ENCODE measurements at places on chromosomes 3 and 15.

DNA sequence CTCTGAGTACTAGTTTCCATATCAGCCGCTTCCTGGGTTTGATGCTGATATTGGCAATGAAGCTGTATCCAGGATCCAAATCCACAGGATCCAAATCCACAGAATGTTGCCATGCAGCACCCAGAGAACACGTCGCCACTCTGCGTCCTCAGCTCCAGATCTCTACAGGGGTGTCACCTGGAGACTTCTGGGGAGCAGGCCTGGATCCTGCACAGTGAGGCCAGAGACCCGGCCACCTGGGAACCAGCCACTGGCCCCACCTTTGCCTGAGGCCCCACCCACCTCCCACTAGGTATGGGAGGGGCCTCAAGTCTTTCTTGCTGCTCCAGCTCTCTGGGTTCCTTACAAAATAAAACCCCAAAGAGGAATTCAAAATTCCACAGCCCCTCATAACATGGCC is 123.9 kb downstream of the LRRK1 start:
- DNase-seq, result no peak

DNA sequence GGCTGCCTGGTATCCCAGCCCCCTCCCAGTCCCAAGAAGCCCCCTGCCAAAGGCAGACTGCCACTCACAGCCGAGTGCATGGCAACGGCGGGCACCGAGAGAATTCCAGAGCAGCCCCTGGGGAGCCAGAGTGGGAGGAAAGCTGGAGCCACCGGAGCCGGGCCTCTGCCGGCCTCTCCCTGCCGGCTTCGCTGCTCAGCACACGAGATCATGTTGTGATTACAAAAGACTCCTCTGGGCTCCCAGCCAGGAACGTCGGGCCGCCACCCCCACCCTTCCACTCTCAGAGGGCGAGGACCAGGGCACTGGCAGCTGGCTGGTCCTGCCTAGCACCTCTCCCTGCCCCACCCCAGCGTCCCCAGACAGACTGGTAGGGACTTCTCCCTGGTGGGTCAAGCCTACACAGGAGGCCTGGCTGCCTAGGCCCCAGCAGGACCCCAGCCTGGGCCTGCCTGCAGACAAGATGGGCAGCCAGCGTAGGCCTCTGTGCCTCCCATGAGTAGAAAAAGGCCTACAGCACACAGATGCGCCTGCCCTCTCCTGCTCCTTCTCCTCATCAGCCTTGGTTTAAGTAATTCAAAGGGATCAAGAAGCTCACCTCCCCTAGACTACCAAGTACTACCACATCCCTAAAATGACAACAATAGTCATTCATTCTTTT is at the start of gene CCDC9B:
CCDC9B (minus strand) TSS at position 200 of the 661 bp plus-strand sequence; CDS start at position 80, 120 bp downstream.
- peak; percentile 72 for DNase-seq

DNA sequence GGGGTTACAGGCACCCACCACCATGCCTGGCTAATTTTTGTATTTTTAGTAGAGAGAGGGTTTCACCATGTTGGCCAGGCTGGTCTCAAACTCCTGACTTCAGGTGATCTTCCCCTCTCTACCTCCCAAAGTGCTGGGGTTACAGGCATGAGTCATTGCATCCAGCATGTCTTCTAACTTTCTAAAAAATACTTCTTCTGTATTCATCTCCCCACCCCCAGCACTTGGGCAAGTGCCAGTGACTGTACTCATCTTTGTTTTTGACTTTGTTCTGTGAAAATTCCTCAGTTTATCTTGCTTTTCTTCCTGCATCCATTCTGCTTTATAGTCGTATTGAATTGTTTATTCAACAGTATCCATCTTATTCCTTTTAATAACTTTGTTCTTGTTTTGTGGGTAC is 47.6 kb downstream of the ARIH1 start:
- DNase-seq, result no peak

DNA sequence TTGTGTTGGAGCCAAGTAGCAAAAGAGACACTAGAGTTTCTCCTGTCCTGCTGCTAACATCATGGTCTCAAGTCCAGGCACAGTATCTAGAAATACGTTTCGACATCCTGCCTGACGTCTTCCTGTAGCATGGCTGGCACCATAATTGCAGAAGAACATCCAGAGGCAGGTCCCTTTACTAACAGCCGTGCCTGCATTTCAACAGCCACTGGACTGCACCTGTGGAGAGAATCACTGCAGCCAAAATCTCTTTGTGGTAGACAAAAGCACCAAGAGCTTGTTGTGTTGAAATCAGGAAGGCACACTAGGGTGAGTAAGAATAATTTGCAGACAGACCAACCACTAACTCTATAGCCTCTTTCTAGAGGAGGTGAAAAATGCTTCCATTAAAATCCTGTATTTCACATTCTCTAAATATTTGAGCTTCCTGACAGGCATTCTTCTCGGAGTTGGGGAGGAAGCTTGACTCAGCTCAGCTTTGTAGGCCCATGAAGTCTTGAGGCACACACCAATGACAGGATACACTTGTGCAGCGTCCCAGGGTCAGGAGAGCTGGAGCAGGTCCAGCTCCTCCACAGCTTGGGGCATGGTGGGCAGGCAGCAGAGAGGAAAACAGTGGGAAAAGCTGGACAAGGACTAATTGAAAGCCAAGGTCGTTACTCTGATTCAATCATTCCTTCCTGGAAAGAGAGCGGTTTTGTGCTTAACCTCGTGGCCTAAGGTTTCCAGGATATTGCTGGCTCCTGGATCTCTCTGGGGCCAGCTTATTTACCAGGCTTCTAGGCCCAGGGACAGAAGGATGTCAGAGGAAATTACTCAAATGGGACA is 244.9 kb downstream of the FAM43A start:
- DNase-seq, result no peak

DNA sequence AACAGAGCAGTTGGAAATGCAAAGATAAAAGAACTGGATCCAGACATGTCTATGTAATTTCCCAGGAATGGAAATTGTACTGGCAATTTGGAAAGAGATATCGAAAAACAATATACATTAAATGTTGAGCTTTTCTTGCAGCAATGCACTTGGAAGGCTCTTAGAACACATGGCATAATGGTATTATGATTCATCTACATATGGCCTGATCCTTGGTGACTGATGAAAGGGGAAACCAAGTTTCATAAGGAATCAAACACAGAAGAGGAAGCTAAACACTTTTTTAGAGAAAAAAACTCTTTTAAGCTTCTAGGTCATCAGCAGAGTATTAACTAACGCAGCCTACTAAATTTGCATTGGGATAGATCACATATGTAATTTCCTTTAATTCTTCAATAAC is 12.4 kb upstream of the GREM1 start:
- DNase-seq, result no peak

DNA sequence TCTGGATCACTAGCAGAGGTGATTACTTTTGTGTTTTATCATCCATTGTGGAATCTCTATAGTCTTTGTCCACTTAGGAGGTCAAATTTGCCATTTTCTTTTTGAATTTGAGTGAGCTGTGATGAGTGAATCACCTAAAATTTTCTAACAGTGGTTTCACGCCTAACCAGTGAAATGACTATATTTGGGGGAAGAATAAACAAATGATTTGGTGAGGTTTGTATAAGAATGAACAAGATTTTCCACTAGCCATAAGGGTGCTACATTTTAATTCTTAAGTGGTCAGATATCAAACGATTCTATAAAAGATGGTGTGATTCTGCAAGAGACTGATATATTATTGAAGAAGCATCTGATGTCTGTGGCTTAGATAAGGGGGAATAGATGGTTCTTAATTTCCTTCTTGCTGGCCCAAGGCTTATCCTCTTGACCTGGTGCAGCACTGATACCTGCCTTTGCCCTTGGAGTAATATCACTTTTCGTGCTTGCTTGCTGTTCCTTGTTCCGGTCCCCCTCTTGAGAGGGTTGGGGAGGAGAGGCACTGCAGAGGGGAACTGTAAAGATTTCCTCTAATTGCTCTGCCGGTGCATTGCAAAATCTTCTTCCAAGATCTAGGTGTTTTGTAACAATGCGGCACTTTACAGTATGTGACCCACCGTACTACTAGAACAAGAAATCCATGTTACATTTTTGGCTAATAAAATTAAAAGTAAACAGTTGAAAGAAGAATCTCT is 14.5 kb downstream of the C3orf20 start:
- no peak for DNase-seq

DNA sequence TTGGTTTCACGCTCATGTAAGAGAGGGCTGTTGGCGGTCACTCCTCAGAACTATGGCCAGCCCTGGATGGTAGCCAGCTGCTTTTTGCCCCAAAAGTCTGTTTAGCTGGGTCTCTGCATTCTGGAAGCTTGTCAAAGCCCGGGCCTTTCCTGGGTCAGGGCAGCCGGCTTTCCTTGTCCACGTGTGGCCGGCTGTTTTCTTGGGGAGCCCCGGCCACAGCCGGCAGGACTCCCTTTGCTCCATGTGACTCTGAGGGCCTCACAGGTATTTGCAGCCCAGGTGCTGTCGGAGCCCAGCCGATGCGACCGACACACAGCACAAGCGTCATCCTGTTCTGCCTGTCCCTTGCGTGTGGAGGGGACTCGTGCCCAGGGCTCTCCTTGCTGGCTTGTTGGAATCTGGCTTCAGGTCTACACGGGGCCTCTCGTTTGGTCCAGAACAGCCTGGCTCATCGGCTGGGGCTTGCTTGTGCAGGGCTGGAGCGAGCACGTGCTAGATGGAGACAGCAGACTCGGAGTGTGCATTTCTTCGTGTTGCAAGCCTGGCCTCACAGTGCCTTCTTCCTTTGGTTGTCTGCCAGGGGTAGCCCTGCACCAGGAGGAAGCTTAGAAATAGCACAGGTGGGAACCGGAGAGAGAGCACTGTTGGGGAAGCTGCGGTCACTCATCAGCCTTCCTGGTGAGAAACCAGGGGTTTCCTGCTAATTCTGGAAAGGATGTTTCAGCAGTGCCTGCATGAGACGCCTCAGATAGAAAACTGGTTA is 51.5 kb downstream of the PGPEP1L start:
- DNase-seq, result no peak

DNA sequence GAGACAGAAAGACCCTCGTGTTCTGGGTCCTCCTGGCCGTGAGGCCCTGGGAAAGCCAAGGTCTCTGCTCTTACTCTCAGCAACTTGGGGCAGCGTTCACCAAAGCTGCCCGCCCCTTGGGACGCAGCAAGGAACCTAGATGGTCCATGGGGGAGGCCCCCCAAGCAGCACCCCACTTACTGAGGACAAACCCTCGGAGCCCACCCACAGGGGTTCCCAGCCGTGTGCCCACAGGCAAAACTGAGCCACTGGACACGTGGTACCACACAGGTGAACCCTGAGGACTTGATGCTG is 166.2 kb upstream of the IQSEC1 start:
- DNase-seq, result no peak

GRCh38 chr3:14391033-14391432 is 11.4 kb upstream of the SLC6A6 start:
- DNase-seq, result no peak

- no peak for DNase-seq
Measured at GRCh38 chr15:100457201-100457600, 71.5 kb downstream of the CERS3 start.

DNA sequence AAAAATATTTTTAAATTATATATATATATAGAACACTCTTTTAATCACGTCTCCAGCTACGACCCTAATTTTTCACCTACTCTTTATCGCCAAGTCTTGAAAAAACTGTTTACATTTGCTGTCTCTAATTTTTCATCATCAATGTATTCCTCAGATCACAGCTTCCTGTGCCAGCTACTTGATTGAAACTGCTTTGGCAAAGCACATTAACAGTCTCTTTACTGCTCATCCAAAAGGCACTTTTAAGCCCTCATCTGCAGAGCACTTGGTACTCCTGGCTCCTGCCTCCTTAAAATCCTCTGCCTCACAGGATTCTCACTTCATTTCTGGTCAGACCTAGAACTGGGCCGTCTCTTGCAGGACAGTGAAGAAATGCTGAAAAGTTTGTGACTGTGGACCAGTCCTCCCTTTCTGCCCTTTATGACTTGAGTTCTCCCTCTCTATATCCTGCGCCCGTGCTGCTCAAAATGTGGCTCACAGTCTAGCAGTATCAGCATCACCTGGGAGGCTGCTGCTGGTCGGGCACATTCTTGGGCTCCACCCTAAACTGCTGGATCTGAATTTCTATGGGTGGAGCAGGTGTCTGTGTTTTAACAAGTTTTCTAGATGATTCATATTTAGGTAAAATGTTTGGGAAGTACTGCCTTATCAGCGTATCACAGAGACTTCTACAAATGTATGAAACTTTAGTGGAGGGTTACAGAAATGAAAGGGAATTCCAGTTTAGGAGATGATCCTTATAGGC is 196.8 kb downstream of the ADAMTSL3 start:
- no peak for DNase-seq

DNA sequence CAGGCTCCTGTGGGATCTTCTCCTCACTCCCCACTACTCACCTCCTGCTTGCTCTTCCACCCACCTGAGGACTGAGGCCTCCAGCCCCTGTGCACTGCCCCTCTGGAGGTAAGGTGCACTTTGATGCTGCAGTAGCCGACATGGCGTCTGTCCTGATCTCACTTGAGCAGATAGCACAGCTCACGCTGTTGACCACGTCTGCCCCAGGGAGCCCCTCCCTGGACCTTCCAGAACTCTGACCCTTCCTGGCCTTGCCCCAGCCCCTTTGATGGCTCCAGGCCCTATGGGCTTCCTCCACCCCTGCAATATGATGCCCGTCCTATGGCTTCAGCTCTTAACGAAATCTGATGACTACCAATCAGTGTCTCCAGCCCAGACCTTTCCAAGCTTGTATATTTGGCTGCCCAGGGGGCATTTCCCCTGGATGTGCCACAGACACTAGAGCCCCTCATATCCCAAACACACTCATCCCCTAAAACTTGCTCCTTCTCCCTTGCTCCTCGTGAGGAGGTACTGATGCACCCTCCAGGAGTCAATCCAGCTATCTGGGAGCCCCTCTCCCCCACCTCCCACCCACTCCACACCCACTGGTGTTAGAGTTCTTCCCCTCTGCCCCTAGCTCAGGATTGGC is 27.1 kb downstream of the KY start:
- DNase-seq, result no peak

- DNase-seq, result no peak
Measured at GRCh38 chr3:123302961-123303360, 101.2 kb downstream of the SEC22A start.

- DNase-seq, result no peak
Measured at GRCh38 chr15:101536166-101536874, 46.8 kb upstream of the PCSK6 start.

- DNase-seq, result no peak
Measured at GRCh38 chr3:84042399-84043106, 916.2 kb upstream of the CADM2 start.

DNA sequence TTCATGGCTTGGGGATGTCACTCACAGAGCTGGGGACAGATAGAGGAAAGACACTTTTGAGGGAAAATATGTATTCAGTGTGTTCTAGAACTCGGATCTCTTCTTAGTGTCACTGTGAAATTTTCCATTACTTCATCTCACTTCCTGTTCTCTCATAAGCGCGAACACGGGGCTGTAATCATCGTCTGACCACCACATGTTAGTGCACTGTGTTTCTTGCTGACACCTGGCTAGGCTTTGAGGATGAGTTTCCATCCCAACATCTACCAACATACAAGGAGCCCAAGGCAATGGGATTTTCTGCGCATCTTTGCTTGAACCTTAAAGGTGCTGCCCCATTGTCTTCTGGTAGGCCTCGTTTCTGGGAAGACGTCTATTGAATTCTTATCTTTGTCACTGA is 84.0 kb downstream of the LIPC start:
- no peak for DNase-seq

DNA sequence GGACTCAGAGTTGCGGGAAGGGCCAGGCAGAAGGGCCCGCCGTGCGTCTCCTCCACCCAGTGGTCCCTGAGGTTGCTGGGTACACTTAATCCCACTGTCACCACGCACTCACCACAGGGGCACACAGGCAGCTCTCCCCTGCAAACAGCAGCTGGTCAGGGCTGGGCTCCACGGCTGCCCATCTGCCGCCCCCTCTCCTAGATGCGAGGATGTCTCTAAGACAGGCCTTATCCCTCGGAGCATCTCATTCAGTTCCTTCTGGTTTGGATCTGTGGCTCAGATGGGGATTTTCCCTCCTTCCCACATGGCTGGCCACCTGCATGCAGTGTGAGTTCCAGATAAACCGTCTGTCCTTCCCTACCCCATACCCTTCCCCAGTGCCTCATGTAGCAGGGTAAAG is 26.3 kb downstream of the MRPS11 start:
- no peak for DNase-seq

Measured in fibroblast of the conjunctiva (primary cell).